ENCODE measurements at places on chromosomes 6 and 20. TPM values are rescaled to one million over a fixed set of nuclear protein-coding genes. Genes with fewer than 3 reads are reported as not detected.

DNA sequence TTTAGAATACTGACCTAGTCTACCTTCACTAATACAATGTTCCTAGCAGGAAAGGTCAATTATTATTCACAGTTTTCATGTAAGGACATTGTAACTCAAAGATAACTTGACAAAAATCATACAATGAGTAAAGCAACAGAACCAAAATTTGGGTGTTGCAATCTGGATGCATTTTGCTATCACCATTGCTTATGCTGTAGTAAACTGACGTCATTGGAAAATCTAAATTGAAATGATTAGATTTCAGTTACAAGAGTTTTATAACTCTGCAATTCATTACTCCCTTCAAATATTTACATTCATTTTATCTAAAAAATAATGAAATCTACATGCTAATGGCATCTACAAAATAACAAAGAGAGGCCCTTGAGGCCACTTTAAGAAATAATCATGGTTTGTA is 147.0 kb downstream of the TENT5A start:
- no peak for DNase-seq

Gene CABLES2
- total RNA-seq = 5.2 TPM

GRCh38 chr6:132011582-132011981 is 60.4 kb upstream of the CCN2 start:
- no peak for DNase-seq

DNA sequence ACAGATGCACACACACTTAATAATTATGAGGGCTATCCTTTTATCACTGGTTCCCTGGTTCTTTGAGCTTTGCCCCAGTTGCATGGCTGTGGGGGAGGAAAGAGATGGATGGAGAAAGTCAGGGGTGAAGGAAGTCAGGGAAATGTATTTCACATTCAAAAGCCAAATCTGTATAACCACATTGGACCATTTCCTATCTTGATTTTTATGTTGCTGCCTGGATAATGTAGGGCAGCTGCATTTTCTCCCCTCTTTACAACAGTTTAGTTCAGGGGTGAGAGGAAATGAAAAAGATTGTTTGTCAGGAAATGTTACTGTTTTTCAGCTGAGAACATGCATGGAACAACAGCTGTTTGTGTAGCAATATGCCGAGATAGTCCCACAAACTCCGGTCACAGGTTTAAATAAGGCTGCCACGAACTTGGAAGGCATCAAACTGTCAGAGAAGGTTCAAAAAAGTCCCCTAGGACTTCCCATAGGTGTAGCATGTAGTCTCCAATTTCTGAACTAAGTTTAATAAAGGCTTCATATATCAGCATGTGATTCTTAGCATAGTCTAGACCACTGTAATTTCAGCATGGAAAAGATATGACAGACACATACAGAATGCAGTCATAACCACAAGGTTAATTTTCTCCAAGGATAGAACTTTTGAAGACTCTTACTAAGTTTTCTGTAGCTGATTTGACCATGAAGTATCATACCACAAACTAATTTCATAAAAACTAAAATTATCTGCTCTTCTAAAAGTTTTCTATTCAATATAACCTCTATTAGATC is 82.1 kb upstream of the COL21A1 start:
- no peak for DNase-seq

DNA sequence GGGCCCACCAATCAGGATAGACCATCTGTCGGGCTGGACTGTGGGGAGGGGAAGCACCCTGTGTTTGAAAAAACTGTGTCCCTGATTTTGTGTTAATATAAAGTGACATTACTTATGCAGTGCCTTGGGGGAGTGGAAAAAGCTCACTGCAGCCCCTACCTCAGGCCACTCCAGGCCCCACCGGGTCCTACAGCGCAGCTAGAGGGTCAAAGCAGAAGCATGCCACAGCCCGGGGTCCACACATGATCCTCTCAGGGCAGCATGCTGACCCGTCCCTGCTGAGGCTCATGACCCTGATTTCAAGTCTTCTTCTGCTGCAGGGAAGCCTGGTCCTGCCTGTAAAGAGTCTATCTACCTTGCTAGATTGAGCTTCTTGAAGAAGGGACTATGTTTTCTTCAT is 133.0 kb upstream of the PLCB4 start:
- no peak for DNase-seq

GRCh38 chr6:44185953-44186634 is 27.5 kb downstream of the CAPN11 start:
- DNase-seq = no peak

- no peak for DNase-seq
Measured at GRCh38 chr20:4225745-4226144, 210.4 kb upstream of the RNF24 start.

DNA sequence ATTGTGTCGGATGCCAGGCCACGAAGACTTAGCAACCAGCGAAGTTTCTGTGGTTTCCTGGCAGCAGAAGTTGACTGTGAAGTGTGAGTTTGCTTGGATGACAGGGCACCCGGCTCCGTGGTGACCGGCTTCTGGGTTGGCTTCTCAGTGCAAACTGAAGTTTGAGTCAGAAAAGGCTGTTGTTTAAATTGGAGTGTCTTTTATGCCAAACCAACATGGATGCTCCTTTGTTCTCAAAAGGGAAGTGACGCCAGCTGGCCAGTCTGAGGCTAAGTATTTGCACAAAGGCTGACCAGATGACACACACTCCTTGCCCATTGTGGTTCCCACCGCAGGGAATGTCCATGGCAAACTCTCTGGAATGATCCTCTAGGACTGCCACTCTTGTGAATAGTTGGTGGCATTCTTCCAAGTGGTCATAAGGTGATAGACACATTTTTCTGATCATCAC is 164.8 kb upstream of the QKI start:
- DNase-seq = no peak

DNA sequence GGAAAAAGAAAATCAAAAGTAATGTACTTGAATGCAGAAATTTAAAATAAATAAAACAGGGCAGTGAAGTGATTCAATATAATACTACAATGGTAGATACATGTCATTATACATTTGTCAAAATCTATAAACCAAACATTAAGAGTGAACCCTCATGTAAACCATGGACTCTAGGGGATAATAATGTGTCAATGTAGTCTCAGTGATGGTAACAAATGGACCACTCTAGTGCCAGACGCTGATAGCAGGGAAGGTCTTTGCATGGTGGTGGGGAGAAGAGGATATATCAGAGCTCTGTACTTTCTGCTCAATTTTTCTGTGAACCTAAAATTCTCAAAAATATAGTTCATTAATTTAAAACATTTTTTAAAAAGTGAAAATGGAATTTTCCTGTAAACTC is 19.8 kb upstream of the STXBP5 start:
- DNase-seq = no peak

GRCh38 chr6:119768201-119768600 is 418.6 kb upstream of the MAN1A1 start:
- no peak for DNase-seq

All from mucosa of gallbladder (tissue), 1 donor.